ENCODE measurements at places on chromosomes 13 and 19.
A peak's percentile ranks its signal among the peaks of the same experiment; 100 is the strongest.

GRCh38 chr13:112854321-112854720 is 114.7 kb upstream of the MCF2L start:
- no peak for DNase-seq

DNA sequence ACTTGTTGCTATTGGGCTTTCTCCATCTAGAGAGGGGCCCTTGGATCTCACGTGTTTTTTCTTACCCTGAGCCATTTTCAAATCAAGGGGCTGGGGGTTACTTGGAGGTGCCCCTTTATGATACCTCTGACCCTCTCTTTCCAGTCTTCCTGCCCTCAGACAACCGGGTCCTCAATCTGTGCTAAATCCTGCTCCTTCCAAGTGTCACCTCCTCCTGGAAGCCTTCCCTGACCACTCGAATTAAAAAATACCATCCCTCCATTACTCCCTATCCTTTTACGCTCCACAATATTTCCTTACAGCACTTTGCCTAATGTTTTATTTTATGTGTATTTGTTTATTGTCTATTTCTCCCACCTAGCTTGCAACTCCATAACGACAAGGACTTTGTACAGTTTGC is 3.3 kb downstream of the KLK8 start:
- DNase-seq, result no peak

- DNase-seq, result peak; percentile 24
These were observed 33.4 kb downstream of the STK24 start for GRCh38 chr13:98543378-98544103.

DNA sequence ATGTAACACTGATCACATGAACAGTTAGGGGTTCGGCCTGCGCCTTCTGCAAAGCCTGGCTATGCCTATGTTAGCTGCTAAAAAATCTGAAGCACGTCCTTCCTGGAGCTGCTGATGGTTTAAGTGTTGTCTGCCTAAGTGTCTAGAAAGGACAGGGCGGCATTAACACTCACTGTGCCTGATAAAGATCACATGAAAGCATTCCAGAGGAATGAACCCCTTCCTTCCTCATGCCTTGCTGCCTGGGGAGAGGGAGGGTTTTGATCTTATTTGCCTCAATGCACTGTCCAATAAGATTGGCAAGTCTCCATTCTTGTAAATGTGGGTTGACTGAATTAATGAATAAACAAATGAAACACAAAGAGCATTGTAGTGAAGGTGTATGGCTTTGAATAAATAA is 5.2 kb downstream of the DOCK9 start:
- DNase-seq, result no peak

- DNase-seq, result no peak
These were observed 9.9 kb upstream of the POP4 start for GRCh38 chr19:29596080-29596727.

DNA sequence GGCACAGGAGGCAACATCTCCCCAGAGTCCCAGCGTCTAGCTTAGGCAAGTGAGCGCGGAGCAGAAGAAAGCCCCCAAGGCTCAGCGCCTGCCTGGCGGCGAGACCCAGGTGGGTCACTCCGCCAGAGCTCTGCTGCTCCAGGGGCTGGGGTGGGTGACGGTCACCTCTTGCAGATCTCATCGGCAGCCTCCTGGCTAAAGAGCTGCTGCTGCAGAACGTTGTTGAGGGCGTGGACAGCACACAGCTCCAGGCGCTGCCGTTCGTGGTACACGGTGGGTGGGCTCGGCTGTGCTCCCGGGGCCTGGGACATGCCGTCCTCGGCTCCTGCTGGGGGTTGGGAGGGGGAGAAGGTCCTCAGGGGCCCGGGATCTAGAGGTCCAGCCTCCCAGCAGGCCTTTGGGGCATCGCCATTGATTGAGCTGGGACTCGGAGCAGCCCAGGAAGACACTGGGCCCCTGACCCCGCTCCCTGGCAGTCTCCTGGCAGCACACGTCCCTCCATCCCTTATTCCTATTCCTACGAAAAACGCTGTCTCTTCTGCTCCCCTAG is 795 bp downstream of the JOSD2 start:
- no peak for DNase-seq

DNA sequence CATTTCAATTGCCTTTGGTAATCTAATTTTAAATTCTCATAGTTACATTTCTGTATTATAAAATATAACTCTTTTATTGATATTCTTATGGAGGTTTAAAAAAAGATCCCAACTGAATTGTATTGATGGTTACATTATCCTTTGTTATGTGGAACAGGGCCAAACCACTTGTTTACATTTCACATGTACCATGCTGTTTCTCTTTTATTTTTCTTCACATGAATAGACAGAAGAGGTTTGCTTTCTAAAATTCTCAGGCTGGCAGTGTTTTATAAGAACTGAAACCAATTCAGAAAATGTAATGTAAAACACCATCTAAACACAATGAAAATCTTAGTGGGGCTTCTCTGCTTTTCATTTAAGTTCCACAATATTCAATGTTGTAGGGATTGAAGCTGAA is 122.5 kb downstream of the GPC5 start:
- DNase-seq, result no peak
